NCI-H2081 treated with DMSO at 0.1 percent for 48 hours (cell line): ENCODE measurements at places on chromosomes 1 and 21.
A peak's percentile ranks its signal among the peaks of the same experiment; 100 is the strongest.

DNA sequence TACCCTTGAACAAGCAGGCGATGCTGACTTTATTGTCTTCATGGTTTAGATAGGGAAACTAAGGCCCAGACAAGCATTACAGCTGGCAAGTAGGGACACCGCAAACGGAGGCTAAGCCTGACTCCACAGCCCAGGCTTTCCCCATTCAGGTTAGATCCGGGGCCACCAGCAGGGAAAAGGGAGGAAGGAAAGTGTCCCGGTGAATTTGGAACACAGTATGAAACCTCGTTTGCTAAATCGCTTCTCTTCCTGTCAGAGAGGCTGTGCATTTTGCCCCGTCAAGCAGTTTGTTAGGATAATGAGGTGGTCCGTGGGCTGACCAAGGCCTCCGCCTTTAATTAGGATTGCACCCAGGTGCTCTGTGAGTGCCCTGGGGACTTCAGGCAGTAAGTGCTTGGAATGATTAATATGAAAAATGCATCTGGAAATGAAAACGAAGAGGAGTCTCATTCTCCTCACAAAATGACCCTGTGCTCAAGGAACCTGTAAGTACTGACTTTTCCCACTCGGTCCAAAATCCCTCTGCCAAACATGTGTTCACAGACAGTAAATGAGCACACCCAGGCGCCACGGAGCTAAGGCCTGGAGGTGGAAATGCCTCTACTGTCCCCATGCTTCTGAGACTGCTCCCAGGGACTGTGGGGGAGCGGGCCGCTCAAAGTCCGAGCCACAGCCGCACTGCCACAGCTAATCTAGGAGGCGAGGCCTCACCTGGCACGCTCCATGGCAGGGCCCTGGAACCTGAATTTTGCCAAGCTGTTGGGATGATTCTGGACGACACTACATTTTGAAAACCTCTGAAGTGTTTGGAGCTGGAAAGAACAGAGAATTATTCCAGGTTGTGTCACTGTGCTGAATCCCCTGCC, 234.1 kb downstream of the SDCCAG8 start:
- DNase-seq, result no peak

GRCh38 chr1:25945761-25946160, 39.5 kb upstream of the STMN1 start:
- no peak for DNase-seq

DNA sequence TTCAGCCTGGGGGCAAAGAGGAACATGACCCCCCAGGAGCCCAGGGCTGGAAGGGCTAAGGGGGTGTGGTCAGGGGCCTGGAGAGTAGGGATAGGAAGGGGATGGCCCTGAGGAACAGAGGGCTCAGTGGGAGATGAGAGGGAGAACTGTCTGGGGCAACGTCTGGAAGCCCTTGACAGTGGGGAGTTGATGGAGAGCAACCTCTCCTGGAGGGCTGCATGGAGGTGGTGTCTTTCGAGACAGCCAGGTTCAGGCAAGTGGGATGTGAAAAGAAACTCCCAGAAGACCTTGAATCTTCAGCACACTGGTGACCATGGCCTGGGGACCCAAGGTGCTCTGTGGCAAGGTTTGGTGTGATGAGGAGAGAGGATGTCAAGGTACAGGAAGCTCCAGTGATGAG, 54.2 kb upstream of the RUNX3 start:
- no peak for DNase-seq

- DNase-seq, result no peak
Observed at GRCh38 chr1:201176940-201177339, 13.7 kb upstream of the IGFN1 start.

GRCh38 chr1:13851726-13852125, 151.7 kb downstream of the PRDM2 start:
- no peak for DNase-seq

DNA sequence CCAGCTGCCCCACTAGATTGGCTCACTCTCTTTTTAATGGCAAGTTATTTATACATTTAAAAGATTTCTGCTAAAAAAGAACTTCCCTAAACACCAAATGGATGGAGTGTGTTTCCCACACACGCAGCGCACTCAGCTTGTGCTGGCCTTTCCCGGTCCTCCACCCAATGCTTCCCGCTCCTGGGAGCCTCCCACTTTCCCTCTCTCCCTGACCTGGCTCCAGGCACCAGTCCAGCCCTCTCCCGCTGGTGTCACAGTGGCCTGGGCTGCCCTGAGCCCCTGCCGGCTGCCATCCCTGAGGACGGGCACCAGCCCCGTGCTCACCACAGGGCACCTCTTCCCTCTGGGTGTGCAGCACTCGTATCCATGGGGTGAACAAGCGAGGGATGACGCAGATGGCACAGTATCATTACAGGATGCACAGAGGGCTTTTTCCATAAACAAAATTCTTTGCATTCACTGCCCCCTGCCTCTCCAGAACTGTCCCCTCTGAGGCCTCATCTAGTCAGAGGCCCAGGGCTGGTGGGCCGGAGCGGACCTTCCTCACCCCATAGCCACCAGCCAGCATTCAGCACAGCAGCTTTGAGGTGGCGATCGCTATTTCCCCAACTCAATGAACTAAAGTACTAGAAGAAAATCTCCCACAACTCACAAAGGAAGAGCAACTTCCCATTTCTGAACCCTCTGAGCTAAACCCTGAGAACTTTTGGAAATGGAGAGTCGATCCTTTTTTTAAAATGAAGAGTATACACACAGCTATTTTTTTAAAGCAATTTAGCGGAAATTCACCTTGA, 68.5 kb downstream of the SLC37A1 start:
- DNase-seq, result no peak

- no peak for DNase-seq
Observed at GRCh38 chr1:70666381-70667140, 255.5 kb downstream of the CTH start.

DNA sequence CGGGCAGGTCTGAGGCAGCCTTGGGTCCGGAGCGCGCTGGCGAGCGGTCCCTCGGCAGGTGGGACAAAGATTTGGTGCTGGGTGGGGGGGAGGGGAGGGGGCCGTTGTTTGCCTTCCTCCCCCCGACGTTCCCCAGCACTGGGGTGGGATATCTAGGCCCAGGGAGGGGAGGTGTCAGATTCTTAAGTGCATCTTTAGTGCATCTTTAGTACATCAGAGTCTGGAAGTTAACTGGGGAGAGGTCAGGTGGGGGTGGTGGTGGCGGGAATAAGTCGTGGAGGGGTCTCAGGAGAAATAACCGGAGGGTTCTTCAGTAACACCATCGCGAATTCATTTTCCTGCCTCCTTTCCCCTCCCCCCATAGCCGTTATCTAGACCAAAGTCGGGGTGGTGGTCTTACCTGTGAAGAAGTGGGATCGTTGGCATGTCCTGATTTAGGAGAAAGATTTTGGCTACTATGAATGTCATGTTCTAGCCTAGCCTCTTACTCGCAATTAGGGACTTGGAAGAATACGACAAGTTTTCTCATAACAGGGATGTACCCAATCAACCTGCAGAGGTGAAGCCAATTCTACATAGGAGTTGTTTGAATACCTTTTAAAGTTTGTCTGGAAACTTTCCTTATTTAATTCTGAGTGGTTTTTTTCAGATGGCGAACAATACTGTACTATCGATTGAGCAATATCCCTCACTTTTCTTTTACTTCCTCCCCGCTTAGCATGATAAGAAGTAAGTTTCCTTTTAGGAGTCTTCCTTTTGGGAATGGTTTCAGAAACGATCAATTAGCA, 886 bp downstream of the ZMYM4 start:
- no peak for DNase-seq

DNA sequence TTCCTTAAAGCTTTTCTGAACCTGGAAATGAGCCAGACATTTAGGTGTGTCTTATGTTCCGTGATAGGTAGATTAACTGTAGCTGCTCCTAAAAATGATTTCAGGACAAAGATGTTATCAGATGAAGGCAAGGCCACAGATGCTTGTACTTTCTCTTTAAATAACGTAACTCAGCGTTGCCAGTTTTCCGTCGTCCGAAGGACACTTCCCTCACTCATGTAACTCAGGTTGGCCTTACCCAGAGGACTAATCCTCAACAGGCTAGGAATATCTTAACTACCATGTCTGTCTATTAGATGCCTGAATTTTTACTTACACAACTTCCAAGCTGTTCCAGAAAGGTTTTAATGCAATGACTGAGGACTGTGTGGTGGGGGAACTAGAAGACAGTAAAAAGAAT, 35.4 kb upstream of the FAM89A start:
- DNase-seq, result no peak

- DNase-seq, result peak; percentile 39
Observed at GRCh38 chr21:39867198-39867650, at the start of gene PCP4. PCP4 (plus strand) TSS chr21:39867438; CDS start chr21:39867502, 64 bp downstream.

DNA sequence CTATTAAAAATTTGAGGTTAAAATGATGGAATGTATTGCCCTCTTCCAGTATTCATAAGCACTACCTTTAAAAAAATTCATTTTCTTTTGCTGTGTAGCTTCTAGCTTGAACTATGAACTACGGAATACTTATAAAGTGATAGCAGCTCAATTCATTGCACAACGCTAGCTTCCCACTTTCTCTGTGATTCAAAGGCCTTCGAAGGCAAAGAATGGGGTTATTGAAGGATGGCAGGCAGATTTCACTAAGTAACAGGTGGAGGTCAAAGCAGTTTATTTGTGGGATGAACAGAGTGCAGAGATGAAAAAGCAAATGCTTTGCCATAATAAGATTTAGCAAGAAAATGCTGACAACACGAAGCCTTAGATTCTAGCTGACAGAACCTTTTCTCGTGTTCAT, 290.6 kb downstream of the NFIA start:
- DNase-seq, result no peak

DNA sequence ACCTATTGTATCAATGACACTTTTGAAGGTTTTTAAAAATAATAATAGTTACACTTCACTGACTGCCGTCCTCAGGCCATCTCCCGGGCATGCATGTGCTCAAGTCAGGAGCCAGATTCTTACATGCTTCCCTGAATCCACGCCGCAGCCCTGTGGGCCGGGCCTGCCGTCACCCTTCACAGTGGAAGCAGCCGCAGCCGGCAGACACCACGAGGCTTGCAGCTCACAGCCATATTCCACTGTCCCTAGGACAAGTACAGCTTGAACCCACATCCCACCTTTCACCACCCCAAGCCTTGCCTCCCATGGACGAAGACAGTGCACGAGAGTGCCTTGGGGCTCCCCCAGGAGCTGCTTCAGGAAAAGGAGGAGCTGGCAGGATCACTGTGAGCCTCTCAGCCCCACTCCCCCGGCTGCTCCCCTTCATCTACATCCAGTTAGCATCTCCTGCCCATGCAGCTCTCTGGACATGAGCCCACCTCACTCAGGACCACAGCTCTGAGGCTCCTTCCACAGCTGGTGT, 77.2 kb downstream of the POFUT2 start:
- no peak for DNase-seq
